ENCODE measurements at places on chromosomes 7 and 10. TPM values are rescaled to one million over a fixed set of nuclear protein-coding genes. Genes with fewer than 3 reads are reported as not detected.

The PKD1L1 gene
- 2.6 TPM for total RNA-seq

DNA sequence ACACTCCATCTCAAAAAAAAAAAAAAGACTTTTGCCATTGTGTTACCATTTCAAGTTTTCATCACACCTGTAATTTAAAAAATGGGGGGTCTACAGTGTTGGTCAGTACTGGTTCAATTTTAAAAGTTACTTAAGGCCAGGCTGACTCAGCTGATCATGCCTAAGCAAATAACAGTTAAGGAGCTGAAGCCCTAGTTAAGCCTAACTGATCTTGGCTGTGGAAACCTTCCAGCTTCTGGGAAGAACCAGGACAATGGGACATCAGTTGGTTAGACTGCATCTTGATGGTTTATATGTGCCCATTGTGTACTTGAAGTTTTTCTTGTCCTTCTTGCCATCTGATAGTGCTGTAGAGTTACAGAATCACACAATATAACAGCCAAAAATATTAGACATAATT lies 26.7 kb downstream of the VCL start:
- no peak for DNase-seq

DNA sequence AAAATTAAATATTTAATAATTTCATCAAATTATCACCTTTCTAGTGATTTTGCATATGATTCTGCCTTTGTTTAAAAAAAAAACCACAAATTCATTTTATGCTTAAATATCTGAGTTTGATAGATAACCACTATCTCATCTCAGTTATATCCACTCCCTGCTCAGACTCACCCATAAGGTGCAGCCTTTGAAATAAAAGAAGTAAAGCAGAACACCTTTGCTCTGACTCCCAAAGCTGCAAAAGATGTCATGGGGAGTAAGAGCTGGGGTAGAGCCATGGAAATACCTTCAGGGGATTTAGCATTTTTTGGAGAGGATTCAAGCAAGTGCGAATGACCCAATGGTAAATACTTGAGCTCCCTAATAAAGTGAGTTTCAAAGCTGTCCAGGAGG lies 15.1 kb upstream of the CYP3A5 start:
- DNase-seq: no peak

DNA sequence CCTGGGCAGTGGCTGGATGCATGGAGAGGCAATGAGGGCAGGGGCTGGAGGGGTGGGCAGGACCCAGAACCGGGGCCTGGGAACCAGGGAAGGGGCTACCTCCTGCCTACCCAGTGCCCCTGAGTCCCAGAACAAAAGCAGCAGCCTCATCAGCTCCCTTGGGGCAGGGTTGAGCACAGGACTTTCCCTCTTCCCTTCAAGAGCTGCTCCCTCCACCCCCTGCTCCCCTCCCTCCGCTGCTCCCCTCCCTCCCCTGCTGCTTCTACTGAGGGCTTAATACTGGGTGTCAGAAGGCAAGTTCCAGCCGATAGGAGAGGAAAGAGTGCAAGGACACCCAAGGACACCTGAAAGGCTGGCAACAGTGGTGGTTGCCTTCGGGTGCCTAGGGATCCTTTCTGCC lies 28.2 kb upstream of the INMT start:
- DNase-seq: no peak

DNA sequence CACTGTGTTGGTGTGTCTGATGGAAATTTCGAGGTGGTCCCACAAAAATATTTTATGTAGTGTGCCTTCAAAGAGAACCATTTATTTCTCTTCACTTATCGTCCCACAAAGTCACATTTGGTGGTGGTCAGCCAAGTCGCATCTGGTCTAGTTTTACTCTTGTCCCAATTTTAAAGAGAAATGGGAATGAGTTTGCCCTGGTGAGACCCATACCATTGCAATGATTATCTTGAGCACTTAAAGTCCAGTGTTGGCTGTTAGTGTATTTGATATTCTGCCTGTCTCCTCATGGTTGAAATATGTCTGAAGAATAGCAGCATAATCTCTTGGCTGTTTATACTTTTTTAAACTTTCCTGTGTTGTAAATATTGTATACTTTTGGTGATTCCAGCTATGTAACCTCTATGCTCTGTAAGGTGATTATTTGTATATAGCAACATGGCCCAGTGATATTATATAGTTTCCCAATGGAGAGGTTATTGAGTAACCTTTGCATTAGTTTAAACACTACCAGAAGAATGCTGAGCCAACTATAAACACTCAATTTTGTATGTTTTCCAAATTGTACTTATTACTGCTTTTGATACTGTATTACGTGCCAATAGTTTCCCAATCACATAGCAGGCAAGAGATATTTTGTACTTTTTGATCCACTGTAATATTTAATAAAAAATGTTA lies 172.2 kb downstream of the RTKN2 start:
- no peak for DNase-seq

GRCh38 chr10:125260260-125260659 lies 99.9 kb upstream of the CTBP2 start:
- no peak for DNase-seq

DNA sequence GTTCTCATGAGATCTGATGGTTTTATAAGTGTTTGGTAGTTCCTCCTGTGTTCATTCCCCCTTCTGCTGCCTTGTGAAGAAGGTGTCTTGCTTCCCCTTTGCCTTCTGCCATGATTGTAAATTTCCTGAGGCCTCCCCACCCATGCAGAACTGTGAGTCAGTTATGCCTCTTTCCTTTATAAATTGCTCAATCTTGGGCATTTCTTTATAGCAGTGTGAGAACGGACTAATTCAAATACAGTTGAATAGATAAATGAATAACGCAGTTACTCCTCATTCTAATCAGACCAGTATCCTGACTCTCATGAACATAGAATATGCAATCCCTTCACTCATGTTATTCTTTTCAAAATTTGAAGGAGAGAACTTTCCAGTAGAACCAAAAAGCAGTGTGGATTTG lies 375.0 kb upstream of the FZD8 start:
- no peak for DNase-seq
